ENCODE measurements at places on chromosomes 6 and 20.

DNA sequence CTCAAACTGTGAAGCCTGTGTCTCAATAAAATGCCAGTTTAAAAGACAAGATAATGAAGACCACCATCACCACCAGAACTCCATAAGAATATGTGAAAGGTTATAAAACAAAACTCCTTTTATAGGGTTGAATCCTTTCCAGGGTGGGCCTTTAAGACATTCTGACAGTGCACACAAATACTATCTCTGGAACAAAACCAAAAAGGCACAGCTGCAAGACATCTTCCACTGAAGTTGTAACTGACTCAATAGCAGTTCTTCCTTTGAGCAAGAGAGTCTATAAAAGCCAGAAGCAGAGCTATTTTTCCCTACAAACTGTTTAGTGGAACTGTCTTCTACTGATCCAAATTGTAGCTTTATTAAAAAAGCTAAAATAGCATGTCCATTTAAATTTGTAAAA is 81.6 kb downstream of the EPB41L2 start:
- no peak for DNase-seq

GRCh38 chr6:7639427-7639826 is 49.4 kb downstream of the SNRNP48 start:
- no peak for DNase-seq

GRCh38 chr20:62120990-62121775 is 1.1 kb upstream of the LSM14B start:
- no peak for DNase-seq

- DNase-seq: no peak
Observed at GRCh38 chr20:2104236-2104635, 2.6 kb downstream of the STK35 start.

DNA sequence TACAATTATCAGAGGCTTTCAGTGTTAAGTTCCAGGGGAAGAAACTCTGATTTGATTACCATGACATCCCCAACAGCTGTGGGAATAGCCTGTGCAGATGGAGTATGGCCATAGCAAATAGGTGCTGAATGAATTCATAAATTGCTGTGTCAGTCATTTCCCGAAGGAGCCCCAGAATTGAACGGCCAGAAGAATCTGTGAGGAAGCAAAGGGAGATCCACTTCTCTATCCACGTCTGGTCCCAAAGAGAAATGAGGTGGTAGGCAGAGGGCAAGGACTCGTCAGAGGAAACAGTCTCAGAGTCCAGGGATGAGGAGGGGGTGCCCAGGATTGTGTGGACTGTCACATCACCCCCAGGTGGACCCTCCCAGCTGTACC is 3.1 kb upstream of the TAF8 start:
- no peak for DNase-seq

GRCh38 chr6:64062960-64063683 is 427.5 kb downstream of the PHF3 start:
- no peak for DNase-seq

DNA sequence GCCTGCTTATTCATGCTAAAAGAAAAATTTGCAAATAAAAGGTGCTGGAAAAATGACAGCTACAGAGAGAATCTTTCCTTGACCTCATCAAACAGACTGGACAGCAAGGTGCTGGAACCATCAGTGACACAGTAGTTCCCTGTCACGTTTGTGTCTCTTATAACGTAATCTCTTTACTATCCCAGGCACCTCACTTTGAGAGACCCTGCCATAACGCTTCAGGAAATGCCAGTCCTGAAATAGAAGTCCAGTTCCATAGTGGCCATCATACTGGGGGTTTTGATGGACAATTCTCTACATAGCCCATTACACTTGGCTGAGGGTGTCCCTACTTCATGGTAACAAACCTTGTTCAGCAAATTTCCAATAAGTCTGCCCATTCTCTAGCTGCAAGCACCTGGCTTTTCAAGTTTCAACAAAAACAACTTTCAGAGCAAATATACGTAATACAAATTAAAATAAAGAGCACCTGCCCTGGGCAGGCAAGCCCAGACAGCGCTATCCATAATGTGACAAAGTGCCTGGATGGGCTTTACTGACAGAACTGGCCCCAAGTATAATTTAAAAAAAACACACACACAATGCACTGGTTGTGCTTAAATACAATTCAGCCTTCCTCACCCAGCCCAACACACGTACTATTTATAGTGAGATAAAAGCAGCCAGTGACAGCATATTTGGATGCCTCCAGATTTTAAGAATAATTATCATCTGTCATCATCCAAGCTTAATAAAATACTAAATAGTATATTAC is 38.7 kb downstream of the CNKSR3 start:
- DNase-seq: no peak

DNA sequence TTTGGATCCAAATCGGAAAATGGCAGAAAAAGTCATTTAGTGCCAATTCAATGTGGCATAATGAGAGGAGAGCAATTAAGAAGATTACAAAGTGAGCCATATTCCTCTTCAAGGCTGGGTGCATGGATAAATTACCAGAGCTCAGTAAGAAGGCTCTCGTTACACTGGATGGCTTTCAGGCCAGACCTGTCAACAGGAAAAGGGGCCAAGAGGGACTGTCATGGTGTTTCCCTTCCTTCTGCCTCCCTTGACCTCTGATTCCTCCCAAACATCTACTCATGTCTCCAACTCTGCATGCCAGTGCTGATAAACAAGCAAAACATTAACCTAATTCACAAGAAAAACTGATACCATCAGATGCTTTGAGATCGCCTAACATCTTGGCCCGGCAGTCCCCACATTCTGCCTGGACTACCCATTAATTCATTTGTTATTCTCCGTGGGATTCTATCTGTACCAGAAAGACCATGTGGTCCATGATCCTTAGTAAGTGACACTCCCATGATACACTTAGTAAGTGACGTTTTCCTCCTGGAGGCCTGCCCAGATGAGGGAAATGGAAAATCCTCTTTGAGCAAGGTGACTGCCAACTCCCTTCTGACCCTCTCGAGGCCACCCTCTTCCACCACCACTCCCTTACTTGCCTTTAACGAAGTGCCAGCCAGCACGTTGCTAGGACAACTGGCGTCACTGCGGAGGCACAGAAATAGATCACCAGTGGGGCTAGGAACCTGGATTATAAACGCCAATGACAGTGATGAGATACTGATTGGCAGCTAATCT is 239.2 kb downstream of the GMPR start:
- DNase-seq: no peak

DNA sequence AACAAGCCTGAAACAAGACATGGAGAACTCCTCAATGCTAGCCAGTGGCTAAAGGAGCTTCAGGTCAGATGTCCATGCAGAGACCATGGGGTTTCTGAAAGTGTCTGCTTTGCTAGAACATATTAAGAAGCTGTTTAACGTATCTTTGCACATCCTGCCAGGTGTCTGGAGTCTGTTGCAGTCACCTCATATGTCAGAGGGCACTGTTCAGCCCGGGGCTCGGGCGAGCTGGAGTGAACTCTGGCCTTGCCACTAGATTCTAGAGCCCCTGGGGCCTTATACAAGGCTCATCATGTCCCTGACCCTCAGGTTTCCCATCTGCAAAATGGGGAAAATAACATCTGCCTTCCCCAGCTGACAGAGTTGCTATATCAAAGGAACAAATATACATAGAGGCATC is 59.0 kb downstream of the PRDM1 start:
- no peak for DNase-seq

DNA sequence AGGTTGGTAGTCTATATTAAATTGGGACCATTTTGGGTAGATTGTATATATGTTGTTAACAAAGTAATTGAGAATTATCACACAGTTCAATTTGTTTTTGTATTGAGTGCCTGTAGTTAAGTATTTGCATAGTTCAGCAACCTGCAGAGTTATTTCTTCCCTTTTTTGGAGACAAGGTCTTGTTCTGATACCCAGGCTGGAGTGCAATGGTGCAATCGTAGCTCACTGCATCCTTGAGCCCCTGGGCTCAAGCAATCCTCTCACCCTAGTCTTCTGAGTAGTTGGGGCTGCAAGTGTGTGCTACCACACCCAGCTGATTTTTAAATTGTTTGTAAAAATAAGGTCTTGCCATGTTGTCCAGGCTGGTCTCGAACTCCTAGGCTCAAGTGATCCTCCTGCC is 250.5 kb downstream of the UTRN start:
- no peak for DNase-seq

DNA sequence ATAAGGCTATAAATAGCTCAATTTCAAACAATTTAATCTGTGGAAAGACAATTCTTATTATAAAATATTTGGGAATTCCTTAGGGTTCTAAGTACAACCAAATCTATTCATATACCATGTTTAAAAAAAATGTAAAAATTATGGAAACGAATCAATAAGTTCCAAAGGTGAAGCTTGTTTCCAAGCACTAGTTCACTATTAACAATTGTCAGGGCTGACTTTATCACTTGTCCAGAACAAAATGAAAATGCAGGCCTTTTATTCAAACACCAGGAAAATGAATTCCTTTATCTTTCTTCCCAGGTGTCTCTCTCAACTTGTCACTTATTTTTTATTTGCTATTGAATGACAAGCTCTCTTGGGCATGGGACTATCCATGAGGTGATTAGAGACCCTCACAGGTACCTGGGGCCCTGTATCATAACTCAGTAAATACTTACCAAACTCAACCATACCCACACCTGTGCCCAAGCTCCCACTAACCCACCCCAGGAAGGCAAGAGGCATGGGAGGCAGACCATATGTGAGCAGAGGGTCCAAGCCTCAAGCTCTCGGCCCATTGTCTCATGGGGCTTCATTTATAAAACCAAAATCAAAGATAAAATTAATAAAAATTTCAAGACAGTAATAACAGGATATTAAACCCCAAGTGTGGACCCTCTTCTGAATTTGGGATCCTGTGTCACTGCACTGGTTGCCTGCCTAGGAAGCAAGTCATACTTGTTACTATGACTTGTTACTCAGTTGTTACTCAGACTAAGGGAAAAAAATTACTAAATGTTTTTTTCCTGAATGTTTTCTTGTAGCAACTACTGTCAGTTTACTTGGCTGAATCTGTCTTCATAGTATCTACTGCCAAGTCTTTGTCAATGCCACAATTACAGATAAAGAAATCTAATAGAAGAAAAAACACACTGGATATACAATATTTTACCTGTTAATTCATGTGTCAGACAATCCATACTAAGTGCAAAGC is 54.7 kb downstream of the PTPRK start:
- DNase-seq: no peak

GRCh38 chr20:63641146-63641791 is 12.0 kb downstream of the STMN3 start:
- no peak for DNase-seq

GRCh38 chr6:6891125-6891721 is 216.5 kb upstream of the RREB1 start:
- no peak for DNase-seq

DNA sequence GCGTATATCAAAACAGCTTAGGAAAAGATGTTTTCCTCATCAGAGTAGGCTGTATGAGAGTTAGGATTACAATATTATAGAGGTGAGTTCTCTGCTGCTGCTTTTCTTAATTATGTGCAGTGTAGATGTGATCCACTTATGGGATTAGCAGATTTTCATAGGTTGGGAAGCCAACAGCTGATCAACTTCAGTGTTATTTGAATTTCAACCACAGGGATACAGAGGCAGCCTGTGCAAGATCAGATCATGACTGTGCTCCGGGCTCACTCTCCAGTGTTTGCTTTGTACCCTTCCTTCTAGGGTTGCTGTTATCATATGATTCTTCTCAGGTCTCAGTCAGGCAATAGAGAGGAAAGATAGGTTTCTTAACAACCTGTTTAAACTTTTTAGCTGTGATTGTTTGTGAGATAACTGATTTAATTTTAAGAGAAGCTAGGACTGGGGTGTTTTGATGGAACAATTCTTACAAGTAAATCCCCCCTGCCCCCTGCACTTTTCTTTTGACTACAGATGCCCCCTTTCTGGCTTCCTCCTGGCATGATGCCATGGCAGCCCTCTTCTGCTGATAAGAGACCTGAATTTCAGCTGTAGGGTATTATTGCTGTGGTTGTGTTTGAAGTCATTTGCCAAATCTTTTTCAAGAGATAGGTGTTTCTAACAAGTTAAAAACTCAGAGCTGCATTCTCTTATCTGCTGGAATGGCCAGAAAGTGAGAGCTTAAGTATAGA is 8.5 kb downstream of the RNF8 start:
- no peak for DNase-seq

DNA sequence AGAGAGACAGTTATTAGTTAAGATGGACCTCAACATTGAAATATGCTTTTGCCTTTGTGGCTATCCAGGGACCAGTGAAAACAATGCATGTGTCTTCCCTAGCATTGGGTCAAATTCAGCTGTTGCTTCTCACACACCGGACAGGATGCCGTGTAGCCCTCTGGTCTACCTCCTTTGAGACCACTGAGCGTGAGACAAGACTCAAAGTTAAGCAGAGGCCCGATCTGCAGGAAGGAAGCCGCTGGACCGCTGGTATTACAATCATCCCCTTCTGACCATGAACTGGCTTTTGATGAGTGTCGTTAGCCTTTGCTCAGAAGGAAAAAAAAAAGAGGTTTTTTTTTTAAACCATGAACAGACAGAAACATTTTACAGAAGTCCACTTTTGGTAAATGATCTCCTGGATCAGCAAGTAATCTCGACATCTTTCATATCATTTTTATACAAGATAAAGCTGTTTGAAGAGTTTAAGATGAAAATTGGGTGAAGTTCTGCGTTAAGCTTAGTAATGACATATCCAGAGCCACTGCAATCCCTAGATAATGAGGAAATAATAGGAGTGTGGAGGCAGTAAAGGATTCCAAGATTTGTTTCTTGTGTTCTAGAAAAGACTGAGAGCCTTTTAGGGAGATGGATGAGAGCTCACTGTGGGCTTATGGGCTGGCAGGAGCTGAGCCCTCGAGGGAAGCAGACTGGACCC is 622.8 kb downstream of the QKI start:
- DNase-seq: no peak

GRCh38 chr6:35151466-35151865 is 10.3 kb upstream of the TCP11 start:
- no peak for DNase-seq

DNA sequence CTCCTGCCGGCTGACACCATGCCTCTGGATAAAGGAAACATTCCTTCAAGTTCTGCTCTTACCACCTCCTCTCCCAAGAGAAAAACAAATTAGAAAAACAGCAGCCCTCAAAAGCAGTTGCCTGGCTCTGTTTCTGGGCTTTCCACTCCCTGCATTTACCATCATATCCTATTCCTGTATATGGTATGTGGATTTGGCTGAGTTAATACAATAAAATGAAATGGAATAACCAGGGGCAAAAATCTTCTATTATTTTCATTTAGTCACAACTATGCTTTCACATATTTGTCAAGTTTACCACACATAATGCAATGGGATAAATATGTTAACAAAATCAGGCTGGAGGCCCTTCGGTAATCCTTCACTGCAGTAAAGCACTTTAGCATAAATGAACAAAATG is 34.3 kb downstream of the COL12A1 start:
- no peak for DNase-seq

Measured in activated CD8-positive, alpha-beta memory T cell treated with anti-CD3 and anti-CD28 coated beads, Interleukin-2, amount 50 U/mL, for 48 hours (primary cell).